ENCODE measurements at places on chromosomes 3 and 15.

DNA sequence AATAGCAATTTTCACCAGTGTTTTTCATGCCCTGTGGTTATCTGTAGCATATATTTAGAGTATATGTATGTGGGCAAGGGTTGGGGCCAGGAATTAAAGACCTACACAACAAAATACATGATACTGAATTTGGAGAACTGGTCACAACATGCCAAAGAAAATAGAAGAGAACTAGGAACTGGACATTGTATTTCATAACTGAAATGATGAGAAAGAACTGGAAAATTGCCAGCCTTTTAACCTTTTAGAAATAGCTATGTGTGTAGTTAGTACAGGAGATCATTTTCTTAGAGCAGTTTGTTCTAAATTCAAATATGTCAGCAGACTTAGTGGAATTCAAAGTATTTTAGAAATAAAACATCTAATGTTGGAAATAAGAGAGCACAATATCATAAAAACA is 227.1 kb upstream of the CGNL1 start:
- no peak for DNase-seq

DNA sequence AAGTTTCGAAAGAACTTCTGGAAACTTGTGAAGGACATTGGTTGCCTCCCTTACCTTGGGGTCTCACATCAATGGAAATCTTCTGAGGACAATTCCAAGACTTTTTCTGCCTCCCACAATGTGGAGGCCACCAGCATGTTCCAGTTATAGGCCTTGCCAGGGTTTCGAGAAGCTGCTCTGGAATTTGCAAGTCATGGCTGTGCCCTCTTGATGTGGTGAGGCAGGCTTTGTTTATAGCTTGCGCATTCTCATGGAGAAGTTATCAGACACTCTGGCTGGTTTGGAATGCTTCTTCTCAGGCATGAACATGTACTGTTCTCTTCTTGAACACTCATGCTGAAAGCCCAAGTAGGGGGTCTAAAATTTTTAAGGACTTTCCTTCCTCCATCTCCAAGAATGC is 4.1 kb downstream of the CXCR6 start:
- no peak for DNase-seq

GRCh38 chr3:148158210-148158609 is 539.5 kb upstream of the AGTR1 start:
- no peak for DNase-seq

GRCh38 chr3:50304601-50305000 is 1.2 kb upstream of the HYAL1 start:
- no peak for DNase-seq

DNA sequence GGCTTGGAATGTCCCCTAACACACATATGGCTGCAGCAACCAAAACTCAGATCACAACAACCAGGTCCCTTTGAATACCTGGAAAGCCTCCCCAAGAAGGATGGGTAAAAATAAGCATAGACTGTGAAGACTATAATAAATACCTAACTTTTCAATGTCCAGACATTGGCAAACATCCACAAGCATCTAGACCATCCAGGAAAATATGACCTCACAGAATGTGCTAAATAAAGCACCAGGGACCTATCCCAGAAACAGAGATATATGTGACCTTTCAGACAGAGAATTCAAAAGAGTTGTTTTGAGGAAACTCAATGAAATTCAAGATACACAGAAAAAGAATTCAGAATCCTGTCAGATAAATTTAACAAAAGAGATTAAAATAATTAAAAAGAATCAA is 109.2 kb downstream of the NEDD4 start:
- DNase-seq, result no peak

DNA sequence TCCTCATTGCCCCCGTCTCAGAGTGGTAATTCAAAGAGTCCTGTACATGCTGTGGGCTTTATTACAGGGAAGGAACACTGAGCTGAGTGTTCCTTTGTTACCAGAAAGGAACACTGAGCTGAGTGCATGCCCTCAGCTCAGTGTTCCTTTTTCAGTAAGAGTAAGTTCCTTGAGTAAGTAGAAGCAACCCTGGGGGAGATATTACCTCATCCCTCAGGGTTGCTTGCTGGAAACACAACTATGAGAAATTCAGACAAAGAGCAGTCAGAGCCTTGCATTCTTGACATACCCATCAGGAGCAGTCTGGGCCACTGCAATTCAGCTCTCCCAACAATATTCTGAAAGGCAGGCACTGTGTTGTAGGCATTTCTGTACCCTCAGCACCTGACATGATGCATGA is 17.0 kb downstream of the CHRM5 start:
- DNase-seq, result no peak

DNA sequence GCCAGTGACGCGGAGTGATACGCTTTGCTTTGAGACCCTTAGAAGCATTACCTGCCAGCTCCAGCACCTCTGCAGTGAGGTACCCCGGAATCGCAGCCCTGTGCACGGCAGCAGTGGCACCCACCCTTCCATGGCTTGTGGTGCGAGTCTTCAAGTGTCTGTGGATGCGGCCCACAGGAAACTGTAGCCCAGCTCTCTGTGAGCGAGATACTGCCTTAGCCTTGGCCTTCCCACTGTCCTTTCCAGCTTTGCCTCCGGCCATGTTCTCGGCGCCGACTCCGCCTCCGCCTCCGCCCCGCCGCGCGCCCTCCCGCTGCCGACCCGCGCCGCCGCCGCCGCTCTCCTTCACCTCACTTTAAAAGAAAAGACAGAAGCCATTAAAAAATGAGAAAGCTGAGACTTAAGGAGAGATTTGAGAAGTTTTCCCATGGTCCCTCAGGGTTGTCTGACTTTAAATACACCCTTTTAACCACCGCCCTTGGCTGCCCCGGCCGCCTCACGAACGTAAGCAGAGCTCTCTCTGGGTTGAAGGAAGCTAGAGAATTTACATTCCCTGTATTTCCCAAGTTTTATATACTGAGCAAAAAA is 78.5 kb upstream of the FAM174B start:
- DNase-seq, result no peak

All from GM12891 (cell line).